Stimulated activated memory B cell treated with anti-CD40 and anti-IgM and Interleukin-4, amounts not matched to agents 10 μg/mL and 1 μg/mL and 100 μg/mL, for 72 hours (primary cell): ENCODE measurements at places on chromosomes 1 and 21.

DNA sequence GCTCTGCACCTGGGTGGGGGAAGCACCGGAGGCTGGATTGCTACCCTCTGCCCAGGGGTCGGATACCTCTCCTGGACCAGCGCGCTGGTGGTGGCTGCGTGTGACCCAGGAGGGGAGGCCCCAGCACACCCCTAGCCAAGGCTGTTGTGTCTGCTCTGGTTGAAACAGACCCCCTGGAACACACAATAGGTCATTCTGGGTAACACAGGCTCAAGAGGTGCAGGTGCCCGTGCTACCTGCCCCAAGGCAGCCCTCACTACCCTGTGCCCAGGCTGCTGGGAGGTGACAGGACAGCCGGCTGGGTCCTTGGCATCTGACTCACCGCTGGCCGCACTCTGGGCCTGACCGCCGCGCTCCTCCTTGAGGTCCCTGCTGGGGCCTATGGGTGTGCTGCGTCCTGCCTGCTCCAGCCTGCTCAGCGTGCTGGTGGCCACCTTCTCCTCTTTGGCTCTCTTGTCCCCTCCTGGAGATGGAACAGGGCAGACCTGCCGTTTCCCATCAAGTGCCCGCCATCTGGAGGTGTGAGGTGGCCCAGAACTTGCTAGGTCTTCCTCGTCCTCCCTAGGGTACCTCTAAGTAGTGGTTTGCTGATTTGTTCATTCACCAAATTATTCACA is 30.0 kb downstream of the ZBTB17 start:
- ATAC-seq = no peak

DNA sequence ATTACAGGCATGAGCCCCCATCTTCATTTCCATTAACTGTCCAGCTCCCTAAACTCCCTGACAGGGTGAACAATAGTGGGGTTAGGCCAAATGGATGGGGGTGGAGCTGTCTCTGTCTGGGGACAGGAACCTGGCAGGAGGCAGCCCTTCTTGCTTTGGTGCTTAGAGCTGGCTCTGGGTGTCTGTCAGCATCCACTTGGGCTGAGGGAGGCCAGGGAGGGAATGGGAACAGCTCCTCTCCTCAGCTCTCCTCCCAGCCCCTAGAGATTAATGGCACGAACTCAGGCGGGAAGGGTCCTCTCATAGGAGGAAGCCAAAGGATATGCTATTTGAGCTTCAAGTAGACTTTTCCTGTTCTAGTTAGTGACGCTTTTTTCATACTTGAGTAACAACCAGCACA is 11.1 kb upstream of the ETV3L start:
- ATAC-seq = no peak

DNA sequence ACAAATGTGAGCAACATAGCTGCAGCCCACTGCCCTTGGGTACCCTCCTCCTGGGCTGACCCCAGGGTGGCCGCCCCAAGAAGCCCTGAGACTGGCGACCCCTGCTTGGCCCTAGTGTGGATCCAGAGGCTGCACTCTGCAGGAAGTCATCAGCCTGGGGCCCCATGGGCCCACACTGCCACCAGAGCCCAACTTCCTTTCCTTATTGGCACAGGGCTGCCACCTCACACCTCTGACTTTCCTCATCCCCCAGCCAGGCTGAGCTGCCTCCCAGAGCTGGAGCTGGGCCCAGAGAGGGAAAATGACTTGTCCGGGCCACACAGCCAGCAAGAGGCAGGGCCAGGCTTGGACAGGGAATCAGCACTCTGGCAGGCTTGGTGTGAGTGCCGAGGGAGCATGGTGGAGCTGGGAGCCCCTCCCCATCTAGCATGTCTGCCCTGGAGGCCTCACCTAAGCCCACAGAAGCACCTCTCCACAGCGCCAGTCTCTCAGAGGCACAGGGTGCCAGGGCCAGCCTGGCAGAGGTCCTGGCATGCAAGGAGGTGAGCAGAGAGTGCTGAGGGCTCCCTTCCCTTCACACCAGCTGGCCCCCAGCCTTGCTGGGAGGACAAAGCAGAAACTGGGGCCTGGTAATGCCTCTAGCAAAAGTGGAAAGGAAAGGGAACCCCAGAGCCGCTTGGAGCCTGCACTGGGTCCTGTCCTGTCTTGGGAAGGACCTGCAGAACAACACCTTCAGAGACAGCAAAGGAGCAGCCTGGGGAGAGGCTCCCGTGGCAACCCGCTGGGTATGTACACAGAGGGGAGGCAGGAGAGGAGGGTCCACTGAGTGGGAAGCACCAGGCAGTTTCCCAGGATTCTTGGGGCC is 3.2 kb downstream of the RAP1GAP start:
- ATAC-seq = no peak

DNA sequence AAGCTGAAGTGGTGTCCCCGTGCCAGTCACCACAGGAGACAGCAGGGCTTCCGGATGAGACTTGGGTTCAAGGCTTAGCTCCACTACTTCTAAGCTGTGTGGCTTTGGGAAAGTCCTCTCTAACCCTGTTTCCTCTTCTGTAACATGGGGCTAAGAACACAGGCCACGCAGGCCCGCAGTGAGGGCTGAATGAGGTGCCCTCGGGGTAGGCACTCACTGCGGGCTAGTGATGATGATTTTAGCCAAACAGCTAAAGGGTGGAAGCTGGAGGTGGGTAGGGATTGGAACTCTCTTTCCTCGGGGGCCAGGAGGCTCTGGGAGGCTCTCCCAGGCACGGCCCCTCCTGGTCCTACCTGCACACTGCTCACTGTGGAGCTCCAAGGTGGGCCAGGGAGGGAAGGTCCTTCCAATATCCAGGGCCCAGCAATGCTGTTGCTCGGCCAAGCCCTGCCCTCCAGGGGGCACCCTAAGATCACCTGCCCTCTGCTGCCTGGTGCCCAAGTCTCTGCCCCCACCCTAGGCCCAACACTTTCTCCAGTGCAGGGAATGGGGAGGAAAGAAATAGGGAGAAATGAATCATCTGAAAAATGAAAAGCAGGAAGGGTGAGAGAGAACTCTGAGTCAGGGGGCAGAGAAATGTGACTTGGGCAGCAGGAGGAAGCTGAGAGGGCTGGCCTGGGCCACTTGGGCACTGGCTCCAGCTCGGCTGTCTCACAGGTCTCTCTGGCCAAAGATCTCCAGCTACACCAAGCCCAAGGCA is 19.2 kb upstream of the EVA1B start:
- peak; percentile 71 for ATAC-seq
